ENCODE measurements at places on chromosomes 7 and 10.

DNA sequence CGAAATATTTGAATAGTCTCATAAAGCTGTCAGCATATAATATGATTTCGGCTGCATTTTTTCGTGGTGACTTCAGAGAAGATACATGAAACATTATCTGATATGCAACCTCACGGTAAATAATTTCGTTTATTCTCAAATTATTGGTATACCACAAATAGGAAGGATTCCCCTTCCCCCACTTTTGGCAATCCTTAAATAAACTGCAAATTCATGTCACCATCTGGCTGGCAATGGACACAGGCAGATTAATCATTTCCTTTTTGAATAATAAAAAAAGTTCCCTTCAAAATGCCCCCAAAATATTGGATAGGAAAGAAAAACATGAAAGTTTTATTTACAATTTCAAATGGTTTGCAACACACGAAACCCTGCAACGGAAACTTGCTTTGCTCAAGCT is 234.5 kb upstream of the MEOX2 start:
- DNase-seq: no peak

DNA sequence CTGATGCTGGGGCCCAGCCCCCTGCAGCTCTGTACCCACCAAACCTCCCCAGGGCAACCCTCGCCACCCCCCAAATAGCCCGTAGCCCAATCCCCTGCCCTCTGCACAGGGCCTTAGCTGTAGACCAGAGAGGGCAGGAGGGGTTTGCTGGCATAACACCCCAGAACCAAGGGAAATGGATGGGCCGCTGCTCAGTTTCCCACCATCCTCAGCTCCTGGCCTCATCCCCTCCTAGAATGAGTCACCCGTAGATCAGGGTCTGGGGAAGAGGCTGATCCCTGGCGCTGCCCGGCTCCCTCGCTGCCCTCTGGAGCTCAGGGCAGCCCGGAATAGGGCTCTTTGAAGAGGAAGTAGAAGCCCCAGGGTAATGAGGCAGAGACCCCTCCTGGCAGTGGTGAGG is 31.2 kb downstream of the LDB3 start:
- no peak for DNase-seq

DNA sequence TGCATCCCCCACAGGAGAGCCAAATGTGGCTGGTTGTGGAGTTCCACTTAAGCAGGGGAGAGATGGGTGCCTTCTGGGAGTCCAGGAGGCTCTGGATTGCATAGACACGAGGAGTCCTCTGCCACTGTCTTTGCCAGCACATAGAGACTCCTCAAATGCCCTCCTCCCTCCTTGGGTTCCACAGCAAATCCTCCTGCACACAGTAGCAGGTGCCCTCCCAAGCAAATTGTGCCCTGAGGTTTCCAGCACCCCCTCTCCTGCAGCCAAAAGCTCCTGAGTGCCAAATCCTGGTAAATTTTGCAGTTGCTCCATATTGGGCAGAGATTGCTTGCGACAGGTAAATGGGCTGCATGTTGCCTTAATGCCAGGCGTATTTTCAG is 5.8 kb downstream of the EVX1 start:
- no peak for DNase-seq

DNA sequence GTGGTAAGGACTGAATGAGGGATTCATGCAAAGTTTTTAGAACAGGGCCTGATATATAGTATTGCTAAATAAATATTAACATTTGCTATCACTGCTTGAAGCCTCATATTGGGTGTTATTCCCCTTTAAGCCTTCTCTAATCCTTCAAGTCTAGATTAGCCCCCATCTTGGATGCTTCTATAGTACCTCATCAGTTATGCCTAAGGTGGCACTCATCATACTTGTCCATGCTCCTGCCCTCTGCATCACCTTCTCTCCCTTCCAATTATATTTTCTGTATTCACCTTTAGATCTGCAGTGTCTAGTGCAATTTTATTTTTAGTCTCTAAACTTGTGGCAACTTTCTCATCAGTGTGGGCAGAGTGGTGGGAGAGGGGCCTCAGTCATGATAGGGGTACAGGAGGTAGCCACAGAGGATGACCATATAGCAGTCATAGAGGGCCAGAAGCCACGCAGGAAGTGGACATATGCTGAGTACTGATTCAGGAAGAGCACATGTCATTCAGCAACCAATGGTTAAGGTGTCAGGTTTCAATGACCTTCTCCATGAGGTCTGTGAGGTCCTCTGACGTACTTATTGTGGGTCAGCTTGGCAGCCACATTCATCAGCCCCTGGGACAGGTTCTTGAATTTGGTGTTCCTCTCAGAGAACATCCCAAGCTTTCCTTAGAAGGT is 2.5 kb downstream of the ENTPD1 start:
- DNase-seq: no peak

DNA sequence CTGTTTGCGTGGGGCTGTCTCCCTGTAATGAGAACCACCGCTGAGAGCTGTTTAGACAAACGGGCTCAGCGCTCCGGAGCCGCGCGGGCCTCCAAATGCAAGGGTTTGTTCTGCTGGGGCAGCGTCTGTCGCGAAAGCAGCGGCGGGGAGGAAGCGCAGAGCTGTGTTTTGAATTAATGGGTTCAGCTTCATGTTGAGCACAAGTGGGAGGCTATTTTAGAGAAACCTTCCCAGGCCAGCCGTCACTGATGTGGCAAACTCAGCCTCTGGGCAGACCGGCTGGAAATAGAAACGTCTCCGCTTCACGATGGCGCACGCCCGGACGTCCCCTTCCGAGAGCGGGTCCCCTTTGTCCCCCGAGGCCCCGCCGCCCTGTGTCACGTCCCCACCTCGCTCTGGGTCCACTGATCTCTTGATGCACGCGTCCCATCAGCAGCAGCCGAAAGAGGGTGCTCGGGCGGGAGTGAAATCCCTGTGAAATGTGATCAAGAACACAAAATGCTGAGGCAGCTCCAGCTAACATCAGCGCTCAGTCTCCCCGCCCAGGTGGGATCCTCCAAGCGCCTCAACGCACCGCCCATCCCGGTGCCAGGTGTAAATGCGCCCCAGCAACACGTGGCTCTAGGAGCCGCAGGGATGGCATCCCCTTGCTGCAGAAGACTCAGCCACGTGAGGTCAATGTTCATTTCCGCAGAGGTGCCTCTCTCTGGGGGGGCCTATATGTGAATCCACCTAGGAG is 44.9 kb downstream of the BAMBI start:
- DNase-seq: no peak

DNA sequence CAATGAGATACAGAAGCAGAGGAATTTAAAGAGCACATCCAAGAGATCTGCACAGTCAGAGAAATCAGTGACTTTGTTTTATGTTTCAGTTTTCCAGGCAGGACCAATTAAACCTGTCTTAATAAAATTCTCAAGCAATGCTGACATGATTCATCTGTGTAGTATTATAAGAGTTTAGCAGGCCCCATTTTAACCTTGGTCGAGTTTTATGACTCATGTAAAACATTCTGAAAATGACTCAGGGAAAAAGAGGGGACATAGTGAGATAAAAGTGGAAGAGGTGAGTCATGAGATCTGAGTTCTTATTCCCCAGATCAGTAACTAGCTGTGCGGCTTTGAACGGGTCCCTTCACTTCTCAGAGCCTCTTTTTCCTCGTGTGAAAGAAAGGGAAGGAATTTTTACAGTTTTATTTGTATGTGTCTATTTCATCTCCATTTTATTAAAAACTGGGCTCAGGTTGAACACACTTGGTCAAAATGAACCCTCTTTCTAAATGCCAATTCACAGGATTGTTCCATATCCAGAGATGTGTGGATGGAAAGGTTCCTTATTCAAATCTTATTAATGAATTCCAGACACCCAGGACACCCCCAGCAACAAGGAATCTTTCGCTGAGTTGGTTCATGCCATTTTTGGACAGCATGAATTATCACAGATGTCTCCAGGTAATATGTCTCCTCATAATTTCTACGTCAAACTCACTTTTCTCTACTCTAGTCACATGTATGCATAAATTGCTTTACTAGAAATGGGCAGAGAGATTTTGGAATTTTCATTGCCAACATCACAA is 143.2 kb downstream of the JAZF1 start:
- peak; percentile 15 for DNase-seq

- no peak for DNase-seq
These were observed 154.3 kb downstream of the PHF14 start for GRCh38 chr7:11127988-11128387.

- DNase-seq: no peak
These were observed 149.4 kb downstream of the LRRN3 start for GRCh38 chr7:111240371-111240770.

- no peak for DNase-seq
These were observed 7.9 kb downstream of the GIMAP5 start for GRCh38 chr7:150745086-150745485.

GRCh38 chr10:121975295-121976086 is 474 bp upstream of the NSMCE4A start:
- no peak for DNase-seq

GRCh38 chr10:29554660-29555059 is 80.1 kb downstream of the SVIL start:
- DNase-seq: no peak

GRCh38 chr7:70846208-70846607 is 285.7 kb upstream of the GALNT17 start:
- no peak for DNase-seq

- no peak for DNase-seq
These were observed 248.7 kb upstream of the NPVF start for GRCh38 chr7:25476863-25477499.

GRCh38 chr10:3393958-3394357 is 221.4 kb upstream of the PITRM1 start:
- DNase-seq: no peak

DNA sequence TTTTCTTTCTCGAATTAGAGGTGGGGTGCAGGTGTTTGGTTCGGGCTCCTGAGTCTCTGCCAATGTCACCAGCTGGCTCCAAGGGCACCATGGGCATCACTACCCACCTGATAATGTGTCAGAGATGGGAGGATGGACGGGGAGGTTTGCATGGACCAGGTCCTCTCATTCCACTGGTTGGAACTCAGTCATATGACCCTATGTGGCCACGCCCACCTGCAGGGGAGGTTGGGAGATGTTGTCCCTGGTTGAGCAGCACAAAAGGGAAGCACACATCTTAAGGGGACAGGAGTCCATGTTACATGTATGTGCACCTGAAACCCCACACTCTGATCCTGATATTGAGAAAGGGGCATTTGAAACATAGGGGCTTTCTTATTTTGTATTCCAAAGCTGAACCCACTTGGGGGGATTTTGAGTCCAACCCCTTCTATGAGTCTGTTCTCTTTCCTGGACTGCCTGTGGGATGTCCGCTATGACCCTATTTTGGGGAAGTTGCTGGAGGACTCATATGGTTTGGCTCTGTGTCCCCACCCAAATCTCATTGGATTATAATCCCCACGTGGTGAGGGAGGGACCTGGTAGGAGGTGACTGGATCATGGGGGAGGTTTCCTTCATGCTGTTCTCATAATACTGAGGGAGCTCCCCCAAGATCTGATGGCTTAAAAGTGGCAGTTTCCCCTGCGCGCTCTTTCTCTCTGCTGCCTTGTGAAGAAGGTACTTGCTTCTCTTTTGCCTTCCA is 66.9 kb upstream of the BAIAP2L1 start:
- no peak for DNase-seq

DNA sequence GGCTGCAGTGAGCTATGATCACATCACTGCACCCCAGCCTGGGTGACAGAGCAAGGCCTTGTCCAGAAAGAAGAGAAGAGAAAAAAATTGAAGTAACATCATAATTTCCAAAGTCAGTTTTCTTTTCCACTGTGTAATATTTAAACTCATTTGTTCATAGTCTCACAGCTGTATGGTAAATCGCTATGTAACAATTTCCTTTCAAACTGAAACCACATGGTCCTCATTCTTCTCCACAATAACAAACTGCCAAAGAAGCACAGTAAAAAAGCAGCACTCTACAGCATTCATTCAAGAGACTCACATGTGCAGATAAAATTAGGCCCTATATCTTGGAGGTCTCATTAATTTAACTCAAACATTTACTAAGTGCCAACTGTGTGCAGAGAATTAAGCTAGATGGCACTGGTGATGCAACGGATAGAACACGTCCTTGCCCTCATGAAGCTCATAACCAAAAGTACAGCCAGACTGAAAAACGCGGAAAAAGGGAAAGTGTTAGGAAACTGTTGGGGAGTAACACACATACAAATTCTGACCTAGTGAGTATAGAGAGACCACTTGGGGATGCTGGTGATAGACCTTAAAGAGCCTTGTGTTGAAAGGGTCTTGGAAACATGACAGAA is 174.0 kb upstream of the KCTD7 start:
- DNase-seq: no peak

DNA sequence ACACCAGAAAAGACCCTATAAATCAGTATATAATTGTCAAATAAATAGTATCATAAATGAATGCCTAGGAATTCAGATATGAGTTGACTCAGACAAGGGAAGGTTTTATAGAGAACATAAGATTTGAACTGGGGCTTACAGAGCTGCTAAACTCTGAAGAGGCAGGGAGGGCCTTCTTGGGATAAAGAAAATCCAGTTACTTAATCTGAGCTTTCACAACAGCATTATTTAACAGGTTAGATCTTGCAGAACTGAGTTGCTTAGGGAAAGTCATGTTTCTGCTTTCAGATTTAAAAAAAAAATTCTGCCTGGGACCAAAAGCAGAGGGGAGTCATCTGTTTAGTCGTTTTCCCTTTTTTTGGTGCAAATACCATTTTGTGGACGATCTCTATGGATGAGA is 594.8 kb upstream of the FZD8 start:
- DNase-seq: no peak

DNA sequence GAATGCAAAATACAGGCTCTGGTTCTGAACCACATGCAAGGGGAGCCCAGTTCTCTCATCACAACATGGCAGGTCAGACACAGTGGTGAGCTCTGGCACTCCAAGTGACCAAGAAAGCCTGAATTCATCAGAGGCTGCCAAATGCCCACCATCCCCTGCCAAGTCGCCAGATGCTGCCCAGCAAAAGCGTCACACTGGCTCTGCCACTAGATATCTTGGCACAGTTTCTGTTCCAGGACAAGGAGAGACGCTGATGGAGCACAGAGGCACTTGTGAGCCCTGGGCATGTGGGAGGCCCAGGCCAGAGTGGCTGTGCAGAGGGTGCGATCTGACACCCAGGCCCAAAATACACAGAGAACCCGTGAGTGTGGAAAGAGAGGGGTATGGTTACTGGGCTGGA is 57.8 kb downstream of the GAD2 start:
- DNase-seq: no peak

- no peak for DNase-seq
These were observed 327.1 kb downstream of the PRPF18 start for GRCh38 chr10:13913897-13914296.

- no peak for DNase-seq
These were observed 21.5 kb upstream of the OR6B1 start for GRCh38 chr7:143978585-143978984.

- DNase-seq: peak; percentile 10
These were observed 47.1 kb upstream of the TMEM72 start for GRCh38 chr10:44864051-44864450.

- DNase-seq: no peak
These were observed 538.8 kb downstream of the SORCS1 start for GRCh38 chr10:106625751-106626150.

- no peak for DNase-seq
These were observed 286.5 kb downstream of the GLRX3 start for GRCh38 chr10:130422366-130423324.

- no peak for DNase-seq
These were observed 59.2 kb downstream of the ZNF503 start for GRCh38 chr10:75342397-75342796.

- no peak for DNase-seq
These were observed 5.6 kb upstream of the PKD1L1 start for GRCh38 chr7:47953822-47954221.

- DNase-seq: peak; percentile 17
These were observed 108.5 kb upstream of the TMEM168 start for GRCh38 chr7:112898432-112899290.

- no peak for DNase-seq
These were observed 490.4 kb upstream of the SEMA3A start for GRCh38 chr7:84684836-84685480.
